NCI-H446 treated with DMSO at 0.1 percent for 48 hours (cell line): ENCODE measurements at places on chromosomes 7 and 10.

- DNase-seq = no peak
These were observed 149.8 kb upstream of the WNT16 start for GRCh38 chr7:121178869-121179497.

DNA sequence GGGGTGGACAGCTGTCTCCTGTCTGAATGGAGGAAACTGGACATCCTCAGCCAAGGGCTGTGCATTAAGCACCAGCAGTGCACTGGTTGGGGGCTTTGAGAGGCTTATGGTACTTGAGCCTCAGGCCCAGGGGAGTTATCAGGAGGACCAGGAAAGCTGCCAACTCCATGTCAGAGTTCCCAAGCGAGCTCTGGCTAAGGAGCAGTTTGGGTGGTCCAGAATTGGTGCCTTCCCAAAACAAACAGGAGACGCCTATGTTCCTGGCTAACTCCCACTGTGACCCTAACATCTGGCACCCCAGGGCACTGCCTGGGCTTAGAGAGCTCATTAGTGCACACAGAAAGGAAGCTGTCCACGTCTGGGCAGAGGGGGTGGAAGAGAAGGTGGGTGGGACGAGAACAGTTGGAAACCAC, 408.6 kb upstream of the NPVF start:
- peak; percentile 17 for DNase-seq

DNA sequence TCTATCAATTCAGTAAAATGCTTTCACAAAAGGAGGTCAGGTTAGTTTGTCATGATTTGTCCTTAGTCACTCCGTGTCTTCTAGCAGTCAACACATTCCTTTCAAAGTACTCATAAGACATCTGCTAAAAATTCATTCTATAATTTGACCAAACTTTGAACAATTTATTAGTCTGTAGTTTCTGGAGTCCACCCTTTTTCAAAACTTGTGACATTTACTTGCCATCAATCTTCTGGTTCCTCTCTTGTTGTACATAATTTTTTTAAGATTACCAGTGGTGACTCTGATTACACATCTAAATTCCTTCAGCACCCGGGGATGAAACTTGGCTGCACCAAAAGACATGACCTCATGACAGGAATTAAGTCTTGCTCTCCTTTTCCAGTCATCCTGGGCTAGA, 130.1 kb downstream of the NEBL start:
- no peak for DNase-seq

- DNase-seq = no peak
These were observed 56.7 kb downstream of the JCAD start for GRCh38 chr10:30002426-30003266.

GRCh38 chr7:16918288-16918895, 36.6 kb upstream of the AGR3 start:
- peak; percentile 8 for DNase-seq

DNA sequence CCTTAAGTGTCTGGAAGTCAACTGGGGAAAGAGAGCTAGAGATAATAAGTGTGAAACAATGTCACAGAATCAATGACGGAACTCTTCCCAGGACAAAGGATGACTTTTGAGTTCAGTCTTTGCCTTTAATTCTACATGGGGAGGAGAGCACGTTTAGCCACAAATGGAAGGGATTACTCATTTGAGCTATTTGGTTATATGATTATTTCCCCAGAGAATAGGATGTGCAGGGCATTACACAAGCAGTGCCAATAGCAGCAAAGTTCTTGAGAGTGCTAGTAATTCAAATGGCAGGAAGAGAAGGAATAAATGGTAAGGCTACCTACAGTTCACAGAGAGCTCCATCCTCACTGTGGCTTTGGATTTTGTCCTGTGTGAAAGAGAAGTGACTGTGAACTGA, 6.0 kb downstream of the EGFR start:
- DNase-seq = no peak

DNA sequence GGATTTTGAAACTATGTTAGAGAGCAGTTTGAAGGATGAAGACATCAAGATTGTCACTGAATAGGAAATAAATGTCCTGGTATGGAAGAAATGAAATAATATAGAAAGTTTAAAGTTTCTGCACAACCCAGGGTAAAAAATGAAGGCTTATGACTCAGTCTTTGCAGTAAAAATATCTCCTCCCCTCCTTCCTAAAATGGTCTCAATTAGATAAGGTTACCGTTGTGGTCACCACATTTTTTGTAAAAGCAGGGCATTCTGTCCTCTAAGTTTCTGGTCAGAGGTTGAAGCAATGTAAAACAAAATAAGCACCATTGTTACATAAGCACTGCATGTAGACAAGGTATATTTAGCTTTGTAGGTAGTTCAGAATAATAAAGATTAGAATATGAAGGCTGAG, 403.5 kb downstream of the SUGCT start:
- no peak for DNase-seq

DNA sequence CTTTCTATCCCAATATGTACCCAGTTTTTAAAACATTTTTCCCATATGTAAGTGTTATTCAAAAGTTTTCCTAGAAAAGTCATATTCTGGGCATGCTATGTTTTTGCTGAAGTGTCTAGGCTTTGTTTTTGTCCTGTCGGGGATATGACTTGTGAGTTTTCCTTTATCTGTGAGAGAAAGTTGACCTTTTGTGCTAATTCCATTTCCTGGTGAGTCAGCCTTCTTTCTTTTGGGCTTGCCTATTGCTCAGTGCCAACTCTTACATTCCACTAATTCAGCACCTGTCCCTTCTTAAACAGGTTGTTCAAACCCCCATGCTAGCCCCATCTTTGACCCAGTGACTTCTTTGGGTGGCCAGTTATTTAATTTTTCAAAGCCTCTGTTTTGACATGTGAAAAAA, 146.2 kb downstream of the AHR start:
- DNase-seq = no peak

DNA sequence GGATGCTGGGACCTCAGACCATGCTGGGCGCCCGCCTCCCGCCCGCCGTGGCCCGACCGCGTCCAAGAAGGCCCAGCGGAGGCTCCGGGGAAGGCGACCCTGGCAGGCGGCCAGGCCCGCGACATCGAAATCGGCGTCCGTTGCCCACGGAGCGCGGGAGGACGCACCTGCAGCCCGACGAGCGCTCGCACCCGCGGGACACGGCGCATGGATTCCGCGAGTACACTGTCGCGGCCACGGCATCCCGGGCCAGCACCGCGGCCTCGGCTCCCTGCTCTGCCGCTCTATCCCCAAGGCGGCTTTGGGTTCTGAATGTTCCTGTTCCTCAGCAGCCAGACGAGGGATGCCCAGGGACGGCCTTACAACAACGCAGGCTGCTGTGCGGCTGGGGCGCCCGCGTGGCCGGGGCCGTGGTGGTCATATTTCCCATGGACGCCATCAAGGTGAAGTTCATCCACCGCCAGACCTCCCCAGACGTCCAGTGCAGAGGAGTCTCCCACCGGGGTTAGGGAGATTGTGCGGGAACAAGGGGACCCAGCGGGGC, 67.5 kb upstream of the ZNF722 start:
- DNase-seq = no peak

- peak; percentile 32 for DNase-seq
These were observed 51.2 kb downstream of the ANLN start for GRCh38 chr7:36440880-36441279.

- no peak for DNase-seq
These were observed 118.0 kb upstream of the PDSS1 start for GRCh38 chr10:26579256-26580063.

DNA sequence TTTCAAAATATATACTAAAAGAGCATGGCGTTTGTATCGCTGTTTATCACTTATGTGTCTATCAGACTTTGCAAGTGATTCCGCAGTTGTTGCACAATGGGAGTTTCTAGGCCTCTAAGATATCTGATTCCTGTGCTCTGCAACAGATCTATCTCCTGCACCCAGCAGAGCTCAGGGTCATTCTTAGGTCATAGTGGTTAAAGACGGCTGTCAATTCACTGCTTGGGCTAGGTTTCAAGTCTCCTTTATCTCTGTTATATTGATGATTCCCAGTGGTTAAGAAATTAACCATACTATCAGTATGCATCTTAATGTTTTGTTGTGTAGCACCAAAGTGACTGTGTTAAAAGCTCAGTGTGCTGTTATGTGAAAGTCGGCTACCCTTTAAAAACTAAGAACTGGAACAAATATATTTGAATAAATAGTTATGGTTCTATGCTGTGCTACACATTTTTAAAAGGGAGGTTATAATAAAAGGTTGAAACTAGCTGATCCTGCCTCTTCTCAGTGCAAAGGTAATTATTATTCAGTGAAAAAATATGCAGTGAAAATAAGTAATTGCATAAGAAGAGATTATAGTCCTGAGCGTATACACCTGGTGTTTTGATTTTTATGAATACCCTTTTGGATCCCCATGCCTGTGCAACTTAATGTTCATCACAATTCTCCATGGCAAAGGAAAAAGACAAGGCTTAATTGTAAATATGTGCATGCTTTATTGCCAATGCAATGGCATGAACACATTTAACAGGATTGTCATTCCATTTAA, 24.0 kb downstream of the HOXA1 start:
- no peak for DNase-seq

DNA sequence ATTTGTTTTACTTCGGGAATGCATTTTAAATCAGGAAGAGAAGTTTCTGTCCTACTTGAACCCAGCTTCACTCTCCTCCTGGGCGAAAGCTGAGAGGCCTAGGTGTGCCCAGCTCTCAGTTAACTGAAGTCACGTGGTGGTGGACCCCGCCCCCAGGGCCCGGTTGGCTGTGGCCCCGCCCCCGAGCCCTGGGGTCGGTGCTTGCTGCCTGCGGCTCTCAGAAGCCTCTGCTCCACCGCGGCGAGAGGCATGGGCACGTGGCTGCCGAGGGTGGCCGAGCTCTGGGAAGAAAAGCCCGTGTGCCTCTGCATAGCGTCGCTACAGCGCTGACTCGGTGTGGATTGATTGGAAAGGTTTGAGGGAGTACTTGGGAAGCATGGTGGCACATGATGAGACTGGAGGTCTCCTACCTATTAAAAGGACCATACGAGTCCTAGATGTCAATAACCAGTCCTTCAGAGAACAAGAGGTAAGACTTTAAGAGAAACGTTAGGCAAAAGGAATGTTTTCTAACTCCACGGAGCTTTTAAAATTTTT, 34.1 kb downstream of the NET1 start:
- DNase-seq = no peak

DNA sequence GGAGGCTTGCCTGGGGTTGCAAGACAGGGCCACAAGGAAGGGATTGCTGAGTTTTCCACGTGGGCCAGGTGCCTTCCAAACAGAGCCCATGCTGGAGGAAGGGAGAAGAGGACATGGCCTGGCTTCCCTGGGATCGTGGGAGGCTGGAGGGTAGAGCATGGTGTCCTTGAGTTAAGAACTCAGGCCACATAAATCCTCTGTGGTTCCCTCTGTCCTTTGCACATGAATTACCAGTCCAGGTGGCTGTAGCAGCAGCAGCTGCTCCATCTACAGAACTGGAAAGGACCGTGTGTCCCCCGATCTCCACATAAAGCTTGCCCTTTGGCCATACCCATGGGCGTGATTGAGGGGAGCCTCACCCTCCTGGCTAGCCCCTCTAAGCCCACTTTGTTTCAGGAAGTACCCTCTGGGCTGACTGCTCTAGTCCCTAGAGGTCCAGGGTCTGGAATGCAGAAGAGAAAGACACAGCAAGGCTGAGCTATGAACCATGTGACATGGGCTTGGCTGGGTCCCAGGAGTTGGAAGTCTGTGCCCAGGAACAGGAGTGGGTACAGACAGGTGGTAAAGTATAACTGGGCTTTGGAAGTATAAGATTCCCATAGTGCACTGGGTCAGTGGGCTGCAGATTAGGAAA, 84.9 kb downstream of the C10orf105 start:
- no peak for DNase-seq

- DNase-seq = no peak
These were observed 1.2 kb downstream of the CCDC6 start for GRCh38 chr10:59905066-59905730.

- no peak for DNase-seq
These were observed 2.4 kb upstream of the PKD1L1 start for GRCh38 chr7:47950714-47951113.

- DNase-seq = no peak
These were observed 97.1 kb downstream of the CSTF2T start for GRCh38 chr10:51602326-51602725.

DNA sequence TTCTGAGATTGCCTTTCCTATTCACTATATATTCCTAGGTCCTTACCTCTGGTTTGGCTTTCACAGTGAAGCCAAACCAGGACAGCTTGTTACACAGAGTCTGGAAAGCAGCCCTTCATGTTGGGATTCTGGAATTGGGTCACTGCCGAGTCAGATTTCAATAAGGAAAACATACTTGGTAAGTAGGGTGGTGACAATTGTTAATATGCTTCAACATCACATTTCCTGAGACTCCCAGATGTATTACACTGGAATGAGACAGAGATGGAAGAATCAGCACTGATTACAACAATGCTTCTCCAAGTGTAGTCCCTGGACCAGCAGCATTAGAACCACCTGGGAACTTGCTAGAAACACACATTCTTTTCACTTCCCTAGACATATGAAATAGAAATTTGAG, 268.9 kb upstream of the SEMA3C start:
- no peak for DNase-seq

DNA sequence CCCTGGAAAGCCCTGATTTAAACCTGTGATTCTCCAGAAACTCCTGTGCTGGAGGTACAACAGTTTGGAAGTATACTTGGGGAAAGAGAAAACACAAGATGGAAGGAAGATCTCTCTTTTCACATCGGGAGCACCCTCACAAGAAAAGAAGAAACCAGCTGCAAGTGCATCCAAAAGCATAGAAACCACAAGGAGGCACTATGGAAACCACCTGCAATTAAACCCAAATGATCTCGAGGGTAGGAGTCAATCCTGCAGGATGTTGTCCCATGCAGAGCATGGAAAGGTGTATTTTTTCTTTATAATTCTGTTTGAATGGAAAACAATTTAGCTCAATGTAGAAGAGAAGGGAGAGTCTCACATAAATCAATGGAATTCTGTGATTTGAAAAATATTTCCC, 210.5 kb downstream of the TWIST1 start:
- DNase-seq = no peak

- no peak for DNase-seq
These were observed 68.9 kb downstream of the MAD1L1 start for GRCh38 chr7:2163600-2164555.

DNA sequence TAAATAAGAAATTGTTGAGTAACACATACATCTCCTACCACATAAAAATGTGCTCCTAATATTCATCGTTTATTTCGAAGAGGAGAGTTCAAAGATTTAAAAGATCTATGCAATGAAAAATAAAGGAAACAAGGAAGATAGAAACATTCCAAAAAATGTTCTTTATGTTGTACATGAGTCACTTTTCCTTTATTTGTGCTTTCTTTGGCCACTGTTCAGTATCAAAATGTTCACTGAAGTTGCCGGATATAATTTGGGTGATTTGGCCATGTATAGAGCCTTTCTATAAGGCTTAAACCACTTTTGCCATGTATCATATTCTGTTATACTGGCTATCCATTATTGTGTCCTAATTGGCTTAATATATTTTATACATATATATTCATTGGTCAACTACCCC, 62.9 kb upstream of the PRR15 start:
- DNase-seq = no peak

- no peak for DNase-seq
These were observed 20.6 kb upstream of the TBXAS1 start for GRCh38 chr7:139808427-139808826.

DNA sequence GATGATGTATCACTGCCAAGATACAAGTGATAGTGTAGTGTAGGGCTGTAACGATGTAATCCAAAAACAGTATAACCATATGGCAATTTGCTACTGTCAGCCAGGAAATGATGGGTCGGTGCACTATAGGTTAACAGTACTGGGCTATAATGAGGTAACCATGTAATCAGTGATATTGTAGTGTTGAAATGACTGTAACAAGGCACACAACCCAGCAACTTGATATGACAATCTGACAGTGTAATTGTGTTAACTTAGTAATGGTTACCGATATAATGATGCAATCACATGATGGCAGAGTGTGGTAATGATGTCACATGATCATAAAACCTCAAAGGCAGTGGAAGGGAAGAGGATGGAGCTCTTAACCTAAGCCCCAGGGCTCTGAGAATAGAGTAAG, 73.8 kb upstream of the SLF2 start:
- DNase-seq = no peak
